ENCODE measurements at places on chromosomes 16 and 17.

- DNase-seq: no peak
Measured at GRCh38 chr17:17887752-17888304, 51.0 kb upstream of the SREBF1 start.

DNA sequence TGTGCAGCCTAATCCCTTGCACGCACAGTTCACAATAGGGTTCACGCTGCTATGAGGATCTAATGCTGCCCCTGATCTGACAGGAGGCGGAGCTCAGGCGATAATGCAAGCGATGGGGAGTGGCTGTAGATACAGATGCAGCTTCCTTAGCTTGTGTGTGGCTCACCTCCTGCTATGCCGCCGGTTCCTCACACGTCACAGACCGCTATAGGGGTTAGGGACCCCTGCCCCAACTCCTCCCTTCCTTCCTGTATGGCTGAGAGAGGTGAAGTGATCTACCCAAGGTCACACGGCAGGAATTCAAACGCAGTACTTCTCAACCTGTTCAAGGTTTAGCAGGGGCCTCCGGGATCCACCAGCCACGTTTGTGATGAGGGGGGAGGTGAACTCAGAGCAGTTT lies 13.4 kb upstream of the PLLP start:
- DNase-seq: peak; percentile 44

DNA sequence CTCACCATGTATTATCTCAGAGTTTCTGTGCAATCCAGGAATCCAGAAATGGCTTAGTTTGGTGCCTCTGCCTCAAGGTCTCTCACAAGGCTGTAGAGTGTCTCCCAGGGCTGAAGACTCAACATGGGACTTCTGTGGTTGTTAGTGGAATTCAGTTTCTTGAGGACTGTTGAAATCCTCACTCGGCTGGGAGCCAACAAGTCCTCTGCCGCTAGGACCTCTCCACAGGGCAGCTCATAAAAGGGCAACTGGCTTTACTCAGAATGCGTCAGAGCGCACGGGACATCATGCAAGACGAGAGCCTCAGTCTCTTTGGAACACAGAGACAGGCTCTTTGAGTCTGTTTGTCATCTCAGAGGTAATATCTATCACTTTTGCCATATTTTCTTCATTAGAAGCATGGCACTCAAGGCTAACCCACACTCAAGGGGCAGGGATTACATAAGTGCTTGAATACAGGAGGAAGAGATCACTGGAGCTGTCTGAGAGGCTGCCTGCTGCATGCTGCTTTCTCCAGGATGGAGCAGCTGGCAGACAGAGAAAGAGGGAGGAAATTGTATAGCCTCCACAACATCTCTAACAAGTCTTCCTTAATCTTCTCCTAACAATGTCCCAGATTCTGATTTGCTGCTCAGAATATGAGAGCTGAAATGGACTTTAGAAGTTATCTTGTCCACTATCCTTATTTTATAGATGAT lies 97.5 kb upstream of the ASIC2 start:
- DNase-seq: no peak

GRCh38 chr17:55437159-55437605 lies 15.5 kb upstream of the MMD start:
- DNase-seq: no peak

GRCh38 chr17:8846768-8847211 lies 20.7 kb downstream of the PIK3R6 start:
- no peak for DNase-seq

- DNase-seq: no peak
Measured at GRCh38 chr16:75792771-75793492, 66.6 kb upstream of the CPHXL start.

GRCh38 chr17:47785538-47786123 lies 36.0 kb downstream of the OSBPL7 start:
- DNase-seq: no peak

- no peak for DNase-seq
Measured at GRCh38 chr17:40316571-40317344, 7.8 kb downstream of the RARA start.

GRCh38 chr17:43444223-43445008 lies 39.4 kb upstream of the DHX8 start:
- DNase-seq: no peak

DNA sequence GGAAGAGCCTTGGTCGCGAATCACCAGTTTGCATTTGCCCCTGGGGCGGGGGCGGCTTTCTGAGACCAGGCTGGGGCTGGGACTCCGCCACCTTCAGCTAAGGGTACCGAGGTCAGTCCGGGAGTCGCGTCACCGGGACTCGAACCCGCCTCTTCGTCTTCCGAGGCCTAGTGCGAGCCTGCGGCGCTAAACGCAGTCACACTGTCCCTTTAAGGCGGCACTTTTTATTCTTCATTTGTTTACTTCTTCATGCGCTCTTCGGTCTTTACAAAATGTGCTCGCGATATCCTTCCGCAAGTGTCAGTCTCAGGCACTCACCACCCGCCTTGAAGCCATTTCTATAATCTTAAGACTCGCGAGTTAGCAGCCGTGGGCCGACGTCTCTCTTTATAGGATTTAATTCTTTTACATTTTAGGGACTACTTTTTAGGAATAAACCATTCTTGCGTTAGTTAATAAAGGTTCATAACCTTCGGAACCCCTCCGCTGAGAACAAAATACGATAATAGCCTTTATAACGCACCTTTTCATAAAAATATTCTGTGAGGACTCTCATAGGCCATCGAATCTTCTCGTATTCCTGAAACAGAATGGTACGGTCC lies 593 bp upstream of the HEXIM1 start:
- DNase-seq: peak; percentile 83

DNA sequence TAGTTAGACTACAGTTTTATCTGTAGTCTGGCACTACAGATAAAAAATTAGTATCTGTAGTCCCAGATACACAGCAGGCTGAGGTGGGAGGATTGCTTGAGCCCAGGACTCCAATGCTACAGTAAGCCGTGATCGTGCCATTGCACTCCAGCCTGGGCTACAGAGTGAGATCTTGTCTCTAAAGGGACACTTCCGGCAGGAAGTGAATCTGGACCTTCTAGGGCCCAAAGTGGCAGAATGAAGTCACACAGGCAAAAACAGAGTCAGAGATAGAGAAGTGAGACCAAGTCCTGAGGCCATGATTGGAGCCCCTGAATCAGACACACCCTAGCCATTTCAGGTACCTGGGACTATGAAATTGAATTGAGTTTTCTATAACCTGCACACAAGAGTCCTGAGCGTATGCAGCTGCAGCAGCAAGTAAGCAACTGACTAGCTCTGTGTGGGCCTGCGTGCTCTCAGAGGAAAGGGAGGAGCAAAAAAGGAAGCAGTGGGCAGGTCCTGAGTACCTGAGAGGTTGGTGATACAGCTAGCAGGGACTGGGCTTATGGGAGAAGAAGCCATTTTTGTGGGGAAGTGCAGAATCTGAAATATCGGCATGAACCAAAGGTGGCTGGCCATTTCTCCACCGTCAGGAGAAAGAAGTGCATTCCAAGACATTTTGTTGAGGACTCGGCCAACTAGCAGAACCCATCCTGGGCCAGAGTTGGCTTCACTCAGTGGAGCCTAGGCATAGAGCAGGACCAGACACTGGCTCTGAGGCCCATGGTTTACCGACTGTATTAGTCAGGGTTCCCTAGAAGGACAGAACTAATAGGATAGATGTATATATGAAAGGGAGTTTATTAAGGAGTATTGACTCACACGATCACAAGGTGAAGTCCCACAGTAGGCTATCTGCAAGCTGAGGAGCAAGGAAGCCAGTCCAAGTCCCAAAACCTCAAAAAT lies 27.2 kb upstream of the BRD7 start:
- DNase-seq: peak; percentile 19

DNA sequence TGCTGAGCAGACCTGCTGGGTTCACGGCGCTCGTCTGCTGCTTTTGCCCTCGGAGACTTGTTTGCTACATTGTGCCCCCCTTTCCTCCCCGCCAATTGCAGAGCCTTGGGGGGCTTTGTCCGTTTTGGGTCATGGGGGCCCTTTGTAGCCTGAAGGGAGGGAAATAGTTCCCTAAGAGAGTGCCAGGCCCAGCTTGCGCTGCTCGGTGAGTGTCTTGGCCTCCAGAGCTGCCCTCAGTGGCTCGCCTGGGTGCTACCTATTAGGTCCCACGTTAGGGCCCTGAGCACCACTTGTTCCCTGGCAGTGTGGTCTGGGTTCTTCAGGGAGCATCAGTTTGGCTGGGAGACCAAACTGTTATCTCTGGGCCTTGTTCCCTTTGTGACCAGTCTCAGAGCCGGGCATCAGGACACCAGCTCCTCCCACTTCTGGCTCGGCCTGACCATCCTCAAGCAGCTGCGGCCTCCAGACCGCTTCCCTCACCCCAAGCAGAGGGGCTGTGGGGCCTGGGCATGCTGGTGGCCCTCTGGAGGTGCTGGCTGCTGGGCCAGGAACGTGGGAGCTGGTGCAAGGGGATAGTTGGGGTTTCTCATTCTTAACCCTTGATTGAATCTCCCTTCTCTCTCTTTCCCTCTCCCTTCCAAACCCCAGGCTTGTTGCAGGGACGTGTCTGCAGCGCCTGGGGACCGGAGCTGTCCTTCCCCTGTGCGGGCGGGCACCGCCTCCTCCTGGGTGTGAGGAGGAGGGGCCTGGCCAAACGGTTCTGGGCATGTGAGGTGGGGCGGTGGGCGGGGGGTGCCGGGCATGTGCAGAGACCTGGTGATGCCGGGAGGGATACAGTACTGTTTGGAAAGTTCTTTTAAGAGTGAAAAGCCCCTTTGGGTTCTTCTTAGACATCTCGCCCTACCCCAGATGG lies 16.0 kb upstream of the ITGB4 start:
- no peak for DNase-seq

- DNase-seq: no peak
Measured at GRCh38 chr17:9004132-9004960, 17.0 kb upstream of the NTN1 start.

- DNase-seq: no peak
Measured at GRCh38 chr17:43634591-43635125, 27.1 kb downstream of the MEOX1 start.

DNA sequence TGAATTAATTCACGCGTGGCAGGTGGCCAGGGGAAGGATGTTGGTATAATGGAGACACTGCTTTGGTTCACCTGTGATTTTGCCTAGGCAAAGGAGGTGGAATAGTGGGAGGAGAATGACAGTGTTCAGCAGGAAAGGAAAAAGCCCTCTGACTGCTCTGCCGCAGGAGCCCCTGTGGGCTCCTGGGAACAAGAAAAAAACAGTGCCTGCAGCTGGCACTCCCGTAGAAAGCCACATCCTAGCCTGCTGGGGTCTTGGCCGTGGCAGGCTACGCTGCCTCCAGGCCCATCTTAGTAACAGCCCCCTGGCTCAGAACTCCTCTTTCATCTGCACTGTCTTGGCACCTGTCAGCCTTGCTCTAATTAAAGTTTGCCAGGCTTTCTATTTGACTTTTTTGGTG lies 20.6 kb downstream of the ADORA2B start:
- DNase-seq: no peak

DNA sequence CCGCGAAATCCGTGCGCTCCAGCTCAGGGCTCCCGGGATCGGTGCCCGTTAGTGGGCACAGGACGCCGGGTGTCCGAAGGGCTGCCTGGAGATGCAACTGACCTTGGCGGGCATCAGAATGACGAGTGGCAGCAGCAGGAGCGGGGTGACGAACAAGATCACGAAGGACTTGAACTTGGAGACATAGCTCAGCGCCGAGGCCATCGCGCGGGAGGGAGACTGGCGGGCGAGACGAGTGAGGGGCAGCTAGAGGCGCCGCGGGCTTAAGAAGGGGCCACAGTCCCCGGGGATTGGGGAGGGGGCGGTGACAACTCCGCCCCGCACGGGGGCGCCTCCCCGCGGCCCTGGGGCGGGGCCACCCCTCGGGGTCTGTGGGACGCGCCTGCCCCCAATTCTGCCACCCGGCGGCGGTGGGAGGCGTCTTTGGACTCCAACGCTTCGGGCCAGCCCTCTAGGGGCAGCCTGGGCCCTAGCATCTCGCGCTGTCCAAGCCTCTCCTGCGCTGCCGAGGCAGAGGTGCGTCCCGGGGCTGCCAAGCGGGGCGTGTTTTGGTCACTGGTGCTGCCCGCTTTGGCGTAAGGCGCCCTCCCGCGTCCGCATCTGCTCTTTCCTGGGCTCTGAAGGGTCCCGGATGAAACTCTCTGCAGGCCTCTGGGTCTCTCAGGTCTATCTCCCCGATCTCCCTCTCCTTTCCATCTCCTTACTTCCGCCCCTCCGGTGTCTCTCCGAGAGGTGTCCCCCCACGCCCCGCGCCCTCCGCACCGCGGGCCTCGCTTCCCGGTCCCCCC lies at the start of gene SLC13A5:
Gene SLC13A5 (minus strand): TSS at position 240 of the 788 bp plus-strand sequence. CDS start 36 bp downstream, at position 204.
- DNase-seq: no peak

DNA sequence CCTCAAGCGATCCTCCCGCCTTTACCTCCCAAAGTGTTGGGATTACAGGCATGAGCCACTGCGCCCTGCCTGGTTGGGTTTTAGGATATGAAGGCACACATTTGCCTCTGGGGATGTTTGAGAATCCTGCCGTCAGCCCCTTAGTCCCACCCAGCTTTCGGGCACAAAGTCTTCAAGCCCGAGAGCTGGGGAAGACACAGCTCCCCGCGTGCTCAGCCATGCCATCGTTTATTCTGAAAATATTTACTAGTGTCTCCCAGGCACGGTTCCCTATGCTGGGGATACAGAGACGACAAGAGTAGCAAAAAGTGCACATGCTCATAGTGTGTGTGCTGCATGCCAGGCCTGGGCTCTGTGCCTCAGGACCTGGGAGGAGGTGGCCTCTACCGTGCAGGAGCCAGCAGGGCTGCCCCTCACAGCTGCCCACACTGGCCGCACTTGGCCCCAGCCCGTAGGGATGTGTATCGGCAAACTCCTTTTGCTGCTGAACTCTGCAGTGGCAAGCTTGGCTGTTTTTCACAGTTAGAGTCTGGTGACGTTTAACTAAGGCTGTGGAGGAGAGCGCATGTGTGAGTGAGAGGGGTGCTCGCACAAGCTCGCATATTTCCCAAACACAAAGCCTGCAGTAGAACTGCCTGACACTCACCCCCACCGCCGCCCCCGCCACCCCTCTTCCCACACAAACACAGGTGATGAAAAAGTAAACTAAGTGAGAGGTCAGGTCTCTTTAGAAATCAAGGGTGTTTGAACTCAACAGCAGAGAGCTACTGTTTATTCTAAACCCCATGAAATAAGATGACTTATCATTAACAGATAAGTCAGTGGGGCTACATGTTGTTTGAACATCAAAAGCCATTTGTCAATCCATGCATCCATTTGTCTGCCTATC lies 266.4 kb downstream of the MRTFB start:
- no peak for DNase-seq

GRCh38 chr17:7857713-7858521 lies at the start of gene CYB5D1:
Gene CYB5D1 (plus strand): TSS chr17:7858003. CDS start chr17:7858135, 132 bp downstream.
- DNase-seq: peak; percentile 86

DNA sequence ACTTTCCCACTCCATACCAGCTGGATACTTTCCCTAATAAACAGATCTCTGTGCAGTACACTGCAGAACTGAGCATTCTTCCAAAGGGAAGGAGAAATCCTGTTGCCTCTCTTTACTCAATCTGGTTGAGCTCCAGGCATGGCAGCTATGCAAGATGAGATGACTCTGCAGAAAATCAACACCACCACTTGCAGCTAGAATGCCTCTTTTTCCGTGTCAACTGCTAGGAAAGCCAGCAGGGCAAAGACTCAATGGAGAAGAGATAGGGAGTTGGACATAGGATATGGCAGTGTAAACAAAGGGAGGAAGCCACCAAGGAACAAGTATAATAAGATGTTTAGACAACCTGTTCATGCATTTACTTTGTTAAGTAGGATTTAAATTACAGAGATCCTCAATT lies 40.4 kb upstream of the CORO6 start:
- no peak for DNase-seq
